ENCODE measurements at places on chromosomes 4 and X. TPM values are rescaled to one million over a fixed set of nuclear protein-coding genes. Genes with fewer than 3 reads are reported as not detected.
A peak's percentile ranks its signal among the peaks of the same experiment; 100 is the strongest.

- peak overlapping the region; percentile 50 for H3K27ac ChIP-seq
- H3K4me3 ChIP-seq = no peak overlapping the region
- H3K36me3 ChIP-seq = no peaks in the 10 kb centered on the region
- peaks cover 22% of the 10 kb centered on the region for H3K4me1 ChIP-seq
- DNase-seq = no peak
Measured at GRCh38 chr4:121690001-121690400, 6.8 kb downstream of the ANXA5 start.

GRCh38 chr4:183905081-183905592 is at the start of gene STOX2:
TSS of gene STOX2 (plus strand) at chr4:183905307. CDS start at chr4:183906791, 1,484 bp downstream.
- H3K4me1 ChIP-seq = no peaks in the 10 kb centered on the region
- H3K36me3 ChIP-seq = no peaks in the 10 kb centered on the region
- peak within 1 kb of the TSS; percentile 51 for H3K27ac ChIP-seq
- peak; percentile 83 for DNase-seq

BST1 gene
- total RNA-seq = 6.4 TPM

TRIM75 gene
- not detected for total RNA-seq

- no peaks in the 10 kb centered on the region for H3K36me3 ChIP-seq
- H3K4me1 ChIP-seq = no peaks in the 10 kb centered on the region
- peak; percentile 82 for DNase-seq
- no peaks in the 10 kb centered on the region for H3K27me3 ChIP-seq
- H3K4me3 ChIP-seq = no peak overlapping the region
Measured at GRCh38 chrX:40132751-40133150, 35.0 kb upstream of the BCOR start.

DNA sequence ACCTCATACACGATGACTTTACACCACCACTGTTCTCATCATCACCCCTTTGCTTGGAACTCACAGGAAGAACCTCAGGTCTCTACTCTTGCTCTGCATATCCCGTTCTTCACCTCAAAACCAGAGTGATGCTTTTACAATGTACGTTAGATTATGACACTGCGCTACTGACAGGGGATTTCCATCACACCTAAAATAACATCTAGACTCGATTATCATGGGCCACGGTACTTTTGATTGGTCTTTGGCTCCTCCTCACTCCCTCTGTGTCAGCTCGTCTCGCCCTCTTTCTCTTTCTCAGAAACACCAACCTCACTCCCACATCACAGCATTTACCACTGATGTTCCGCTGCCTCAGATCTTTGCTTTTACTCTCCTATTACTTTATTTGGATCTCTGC is 172.4 kb downstream of the TLL1 start:
- no peaks in the 10 kb centered on the region for H3K36me3 ChIP-seq
- H3K27ac ChIP-seq = no peak overlapping the region
- no peaks in the 10 kb centered on the region for H3K27me3 ChIP-seq
- H3K4me3 ChIP-seq = no peak overlapping the region
- DNase-seq = no peak

DNA sequence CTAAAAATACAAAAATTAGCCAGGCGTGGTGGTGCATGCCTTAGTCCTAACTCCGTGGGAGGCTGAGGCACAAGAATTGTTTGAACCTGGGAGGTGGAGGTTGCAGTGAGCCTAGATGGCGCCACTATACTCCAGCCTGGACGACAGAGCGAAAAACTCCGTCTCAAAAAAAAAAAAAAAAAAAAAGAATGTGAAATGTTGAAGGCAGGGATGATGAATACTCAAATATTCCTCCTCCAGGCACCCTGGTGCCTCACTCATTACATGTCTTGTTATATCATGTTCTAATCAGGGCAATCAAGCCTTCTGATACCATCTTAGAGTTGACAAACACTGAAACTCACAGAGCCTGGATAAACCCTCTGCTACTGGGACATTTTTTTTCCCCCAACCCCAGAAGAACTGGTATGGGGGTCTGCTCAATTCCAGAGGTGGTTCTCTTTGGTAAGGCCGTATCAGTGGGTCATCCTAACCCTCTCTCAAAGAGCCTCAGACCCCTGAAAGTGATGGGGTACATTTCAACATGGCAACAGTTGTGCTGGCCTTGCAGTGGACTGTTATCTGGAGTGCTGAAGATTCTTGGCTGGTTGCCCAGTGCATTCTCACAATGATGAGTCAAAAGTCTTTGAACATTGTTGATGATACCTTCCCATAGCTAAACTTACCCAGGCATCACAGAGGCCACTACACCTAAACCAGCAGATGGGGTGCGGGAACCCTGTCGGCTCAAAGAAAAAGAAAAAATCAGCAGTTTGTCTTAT is 2.4 kb upstream of the SH3KBP1 start:
- no peaks in the 10 kb centered on the region for H3K27me3 ChIP-seq
- H3K4me1 ChIP-seq = no peaks in the 10 kb centered on the region
- DNase-seq = no peak
- H3K27ac ChIP-seq = no peak overlapping the region
- no peak overlapping the region for H3K4me3 ChIP-seq

GRCh38 chr4:43132010-43132582 is 239.6 kb downstream of the GRXCR1 start:
- no peak overlapping the region for H3K27ac ChIP-seq
- no peaks in the 10 kb centered on the region for H3K4me1 ChIP-seq
- H3K4me3 ChIP-seq = no peak overlapping the region
- no peaks in the 10 kb centered on the region for H3K27me3 ChIP-seq
- H3K36me3 ChIP-seq = no peaks in the 10 kb centered on the region

DNA sequence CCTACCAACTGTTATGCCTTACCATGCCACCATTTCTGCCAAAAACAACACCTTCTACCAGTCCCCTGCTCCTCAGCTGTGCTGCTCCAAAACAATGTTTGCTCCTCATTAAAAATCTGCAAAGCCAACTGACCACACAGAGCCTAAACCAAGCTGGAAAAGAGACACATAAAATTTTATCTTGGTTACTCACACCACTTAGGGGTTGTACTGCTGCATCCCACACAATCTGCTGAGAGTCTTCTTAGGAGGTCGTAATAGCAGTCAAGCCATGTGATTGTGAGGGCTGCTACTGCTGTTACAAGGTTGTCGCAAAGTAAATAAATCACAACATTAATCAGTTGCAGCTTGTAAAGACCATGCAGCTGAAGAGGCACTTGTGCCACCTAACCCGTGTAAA is 607.4 kb upstream of the FAM241A start:
- H3K4me1 ChIP-seq = no peaks in the 10 kb centered on the region
- H3K27me3 ChIP-seq = no peaks in the 10 kb centered on the region
- no peaks in the 10 kb centered on the region for H3K36me3 ChIP-seq
- H3K4me3 ChIP-seq = no peak overlapping the region
- DNase-seq = no peak
- no peak overlapping the region for H3K27ac ChIP-seq

RIBC1 gene
- total RNA-seq = 1.8 TPM

DNA sequence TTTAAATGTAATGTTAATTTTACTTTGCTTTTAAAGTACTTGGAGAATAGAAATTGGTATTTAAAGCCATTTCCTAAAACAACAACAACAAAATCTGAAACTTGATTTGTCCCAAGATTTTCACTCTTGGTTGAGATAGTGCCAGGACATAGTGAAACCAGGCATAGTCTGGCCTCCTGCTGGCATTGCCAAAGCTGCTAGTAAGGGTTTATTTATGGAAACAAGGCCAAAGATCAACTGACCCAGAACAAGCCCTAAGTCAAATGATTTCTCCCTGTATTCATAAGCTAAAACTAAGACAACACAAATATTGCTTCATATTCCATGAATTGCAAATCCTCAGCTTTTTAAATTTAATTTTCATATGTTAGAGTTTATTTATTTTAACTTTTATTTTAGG is 227.5 kb upstream of the FGF13 start:
- no peak overlapping the region for H3K4me3 ChIP-seq
- no peak for DNase-seq
- H3K36me3 ChIP-seq = no peaks in the 10 kb centered on the region
- no peak overlapping the region for H3K27ac ChIP-seq
- no peaks in the 10 kb centered on the region for H3K4me1 ChIP-seq

GRCh38 chr4:22988526-22988925 is 295.8 kb downstream of the GBA3 start:
- H3K4me3 ChIP-seq = no peak overlapping the region
- H3K4me1 ChIP-seq = no peaks in the 10 kb centered on the region
- H3K27me3 ChIP-seq = no peaks in the 10 kb centered on the region
- H3K36me3 ChIP-seq = no peaks in the 10 kb centered on the region
- DNase-seq = no peak
- H3K27ac ChIP-seq = no peak overlapping the region

DNA sequence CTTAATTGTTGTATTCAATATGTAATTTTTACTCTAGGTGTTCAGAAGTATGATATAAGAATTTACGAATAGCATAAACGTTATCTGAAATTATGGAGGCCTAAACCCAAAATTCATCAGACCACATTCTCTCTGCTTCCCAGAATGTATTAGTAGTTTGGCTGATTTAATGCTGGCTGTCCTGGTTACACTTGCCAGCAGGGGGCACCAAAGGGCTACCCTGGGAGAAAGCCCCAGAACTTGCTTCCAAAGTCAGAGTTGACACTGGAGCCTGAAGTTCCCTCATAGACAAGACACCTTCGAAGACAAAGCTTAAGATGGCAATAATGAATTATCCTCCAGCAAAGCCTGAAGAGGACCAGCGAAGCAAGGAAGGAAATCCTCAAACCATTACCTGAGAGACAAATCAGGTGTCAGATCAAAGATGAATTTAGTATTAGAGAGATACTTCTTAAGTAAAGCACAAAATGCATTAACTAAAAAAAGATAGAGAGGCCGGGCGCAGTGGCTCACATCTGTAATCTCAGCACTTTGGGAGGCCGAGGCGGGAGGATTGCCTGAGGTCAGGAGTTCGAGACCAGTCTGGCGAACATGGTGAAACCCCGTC is 11.3 kb upstream of the ANOS1 start:
- H3K27me3 ChIP-seq = no peaks in the 10 kb centered on the region
- peak; percentile 49 for DNase-seq
- no peaks in the 10 kb centered on the region for H3K4me1 ChIP-seq
- H3K27ac ChIP-seq = no peak overlapping the region
- no peaks in the 10 kb centered on the region for H3K36me3 ChIP-seq

DNAAF6 gene
- total RNA-seq = 0.25 TPM

MUC7 gene
- not detected for total RNA-seq

DNA sequence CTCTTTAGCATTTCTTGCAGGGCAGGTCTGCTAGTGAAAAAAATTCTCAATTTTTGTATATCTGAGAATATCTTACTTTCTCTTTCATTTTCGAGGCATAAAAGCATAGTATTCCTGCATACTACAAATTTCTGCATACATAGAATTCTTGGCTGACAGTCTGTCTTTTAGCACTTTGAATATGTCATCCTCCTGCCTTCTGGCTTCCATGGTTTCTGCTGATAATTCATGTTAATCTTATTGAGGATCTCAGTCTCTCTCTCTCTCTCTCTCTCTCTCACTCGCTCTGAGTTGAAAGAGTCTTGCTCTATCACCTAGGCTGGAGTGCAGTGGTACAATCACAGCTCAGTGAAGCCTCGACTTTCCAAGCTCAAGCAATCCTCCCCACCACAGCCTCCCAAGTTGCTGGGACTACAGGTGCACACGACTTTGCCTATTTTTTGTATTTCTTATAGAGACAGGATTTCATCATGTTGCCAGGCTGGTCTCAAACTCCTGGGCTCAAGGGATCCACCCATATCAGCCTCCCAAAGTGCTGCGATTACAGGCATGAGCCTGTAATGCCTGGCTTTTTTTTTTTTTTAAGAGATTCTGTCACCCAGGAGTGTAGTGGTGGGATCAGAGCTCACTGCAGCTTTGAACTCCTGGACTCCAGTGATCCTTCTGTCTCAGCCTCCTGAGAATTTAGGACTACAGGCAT is 161.3 kb downstream of the FNIP2 start:
- H3K4me1 ChIP-seq = no peaks in the 10 kb centered on the region
- no peak overlapping the region for H3K27ac ChIP-seq

DNA sequence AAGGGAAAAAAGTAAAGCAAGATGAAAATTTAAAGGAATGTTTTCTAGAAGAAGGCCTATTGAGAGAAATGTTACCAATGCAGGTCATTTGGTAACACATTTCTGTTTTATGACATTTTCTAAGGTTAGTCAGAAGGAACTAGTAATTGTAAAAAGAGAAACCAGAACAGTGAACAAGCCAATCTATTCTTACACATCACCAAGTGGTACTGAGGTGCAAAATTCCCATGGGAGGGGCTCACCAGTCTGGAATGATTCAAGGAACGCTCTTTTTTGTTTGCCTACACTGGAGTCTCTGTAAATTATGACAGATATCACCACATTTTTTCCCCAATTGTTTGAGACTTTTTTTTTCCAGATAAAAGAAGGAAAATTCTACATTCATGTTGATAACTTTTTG is 404.7 kb upstream of the CNKSR2 start:
- H3K4me1 ChIP-seq = no peaks in the 10 kb centered on the region
- no peak for DNase-seq
- H3K4me3 ChIP-seq = no peak overlapping the region
- H3K27me3 ChIP-seq = no peaks in the 10 kb centered on the region

IQCM gene
- total RNA-seq = not detected

- H3K36me3 ChIP-seq = no peaks in the 10 kb centered on the region
- peak overlapping the region; percentile 99 for H3K27ac ChIP-seq
- peak overlapping the region; percentile 50 for H3K4me3 ChIP-seq
- peak; percentile 84 for DNase-seq
- no peaks in the 10 kb centered on the region for H3K27me3 ChIP-seq
Measured at GRCh38 chr4:140152013-140152703, 1.8 kb downstream of the MAML3 start.

GRCh38 chr4:165222651-165222994 is 15.3 kb downstream of the KLHL2 start:
- DNase-seq = no peak
- no peaks in the 10 kb centered on the region for H3K36me3 ChIP-seq
- H3K27me3 ChIP-seq = no peaks in the 10 kb centered on the region

GRCh38 chrX:40207626-40208025 is 109.9 kb upstream of the BCOR start:
- no peak for DNase-seq
- H3K4me1 ChIP-seq = no peaks in the 10 kb centered on the region
- H3K36me3 ChIP-seq = no peaks in the 10 kb centered on the region
- no peaks in the 10 kb centered on the region for H3K27me3 ChIP-seq
- no peak overlapping the region for H3K27ac ChIP-seq

DNA sequence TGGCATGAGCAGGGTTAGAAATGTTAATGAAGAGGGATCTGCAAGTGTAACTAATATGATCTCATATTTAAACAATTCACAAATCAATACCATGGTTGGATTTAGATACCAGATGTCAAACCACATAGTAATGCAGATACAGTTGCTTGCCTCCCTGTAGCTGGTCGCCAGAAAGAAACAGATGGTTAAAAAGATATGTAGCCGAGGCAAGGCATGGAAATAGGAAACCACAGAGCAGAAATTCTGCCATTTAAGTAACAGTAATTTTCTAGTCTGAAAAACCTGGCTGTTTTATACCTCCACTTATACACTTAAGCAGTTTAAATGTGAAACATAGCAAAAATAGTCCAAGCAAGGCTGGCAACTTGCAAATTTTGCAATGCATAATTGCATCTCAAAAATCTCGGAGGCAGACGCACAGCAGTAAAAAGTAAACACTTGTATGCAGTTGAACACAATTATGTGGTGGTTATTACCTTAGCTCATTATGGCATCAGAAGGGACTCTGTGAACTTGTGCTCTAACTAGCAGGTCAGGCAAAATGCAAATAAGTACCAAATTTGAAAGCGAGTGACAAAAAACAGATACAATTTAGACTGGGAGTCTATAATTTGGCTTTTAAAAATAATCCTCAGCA is 126.8 kb downstream of the NAA11 start:
- DNase-seq = no peak
- no peaks in the 10 kb centered on the region for H3K36me3 ChIP-seq
- H3K4me3 ChIP-seq = no peak overlapping the region
- no peaks in the 10 kb centered on the region for H3K27me3 ChIP-seq
- H3K4me1 ChIP-seq = no peaks in the 10 kb centered on the region

All from ovary (tissue), 10 donors.